ENCODE measurements at places on chromosomes 2 and 18. TPM values are rescaled to one million over a fixed set of nuclear protein-coding genes. Genes with fewer than 3 reads are reported as not detected.

DNA sequence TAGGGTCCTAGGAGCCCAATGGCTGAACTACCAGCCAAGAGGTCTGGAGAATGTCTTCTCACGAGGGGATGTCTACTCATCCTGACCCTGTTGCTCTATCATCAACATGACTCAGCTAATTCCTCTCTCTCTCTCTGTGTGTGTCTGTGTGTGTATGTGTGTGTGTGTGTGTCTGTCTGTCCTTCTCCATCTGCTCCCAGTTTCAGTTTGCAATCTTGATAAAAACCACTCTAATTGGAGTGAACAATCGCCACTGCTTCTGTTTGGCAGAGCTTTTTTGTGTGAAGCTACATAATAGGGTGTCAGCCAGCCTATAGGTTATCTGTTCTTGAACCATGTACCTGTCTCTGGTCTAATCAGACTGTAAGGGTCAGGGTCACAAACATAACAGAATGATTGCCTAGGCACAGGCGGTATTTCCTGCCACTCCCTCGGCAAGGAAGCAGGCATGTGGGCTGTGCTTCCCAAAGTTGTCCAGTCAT is 219.8 kb downstream of the SH3BP4 start:
- peak; percentile 30 for DNase-seq

The C2orf81 gene
- total RNA-seq: 0.48 TPM

GRCh38 chr18:24112464-24112863 is 26.4 kb upstream of the CABYR start:
- no peak for DNase-seq

- peak; percentile 55 for DNase-seq
Observed at GRCh38 chr2:73063909-73064875, 7.3 kb downstream of the SFXN5 start.

DNA sequence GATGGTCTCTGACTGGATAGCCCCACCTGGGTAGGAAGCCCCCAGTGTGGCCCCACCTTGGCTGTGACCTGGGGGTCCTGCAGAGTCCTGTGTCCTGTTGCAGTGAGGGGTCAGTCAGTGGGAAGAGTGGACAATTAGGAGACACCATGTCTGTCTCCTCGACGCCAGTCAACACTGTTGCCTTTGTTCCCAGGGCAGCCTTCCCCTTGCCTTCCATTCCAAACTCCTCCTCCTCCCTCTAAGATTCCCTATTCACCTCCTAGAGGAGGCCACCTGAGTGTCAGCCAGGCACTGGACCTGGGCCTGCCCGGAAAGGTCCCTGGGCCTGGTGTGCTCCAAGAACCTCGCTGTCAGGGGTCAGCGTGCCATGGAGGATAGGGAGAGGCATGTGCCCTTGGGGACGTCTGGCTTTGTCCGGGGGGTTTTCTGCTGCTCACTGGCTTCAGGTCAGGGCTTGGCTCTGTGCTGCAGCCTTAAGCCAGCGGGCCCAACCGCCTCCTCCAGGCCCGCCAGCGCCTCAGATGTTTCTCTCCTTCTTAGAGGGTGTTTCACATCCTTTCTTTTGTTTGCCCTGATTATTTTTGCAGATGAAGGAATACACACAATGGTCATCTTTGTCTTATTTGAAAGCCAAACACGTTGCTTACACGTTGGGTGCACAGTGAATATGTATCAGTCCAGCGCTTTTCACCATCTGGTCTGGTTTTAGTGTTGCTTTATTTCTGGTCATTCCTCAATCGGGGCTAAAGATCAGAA is 68.9 kb downstream of the HPCAL1 start:
- DNase-seq: no peak

GRCh38 chr18:12686100-12686499 is 16.4 kb downstream of the CEP76 start:
- DNase-seq: peak; percentile 6

Data from SJCRH30 (cell line).